Stimulated activated CD4-positive, alpha-beta T cell treated with anti-CD3 and anti-CD28 coated beads, Interleukin-2, amount 100 ng/mL, for 48 hours (primary cell): ENCODE measurements at places on chromosomes 1 and 21.
A peak's percentile ranks its signal among the peaks of the same experiment; 100 is the strongest.

DNA sequence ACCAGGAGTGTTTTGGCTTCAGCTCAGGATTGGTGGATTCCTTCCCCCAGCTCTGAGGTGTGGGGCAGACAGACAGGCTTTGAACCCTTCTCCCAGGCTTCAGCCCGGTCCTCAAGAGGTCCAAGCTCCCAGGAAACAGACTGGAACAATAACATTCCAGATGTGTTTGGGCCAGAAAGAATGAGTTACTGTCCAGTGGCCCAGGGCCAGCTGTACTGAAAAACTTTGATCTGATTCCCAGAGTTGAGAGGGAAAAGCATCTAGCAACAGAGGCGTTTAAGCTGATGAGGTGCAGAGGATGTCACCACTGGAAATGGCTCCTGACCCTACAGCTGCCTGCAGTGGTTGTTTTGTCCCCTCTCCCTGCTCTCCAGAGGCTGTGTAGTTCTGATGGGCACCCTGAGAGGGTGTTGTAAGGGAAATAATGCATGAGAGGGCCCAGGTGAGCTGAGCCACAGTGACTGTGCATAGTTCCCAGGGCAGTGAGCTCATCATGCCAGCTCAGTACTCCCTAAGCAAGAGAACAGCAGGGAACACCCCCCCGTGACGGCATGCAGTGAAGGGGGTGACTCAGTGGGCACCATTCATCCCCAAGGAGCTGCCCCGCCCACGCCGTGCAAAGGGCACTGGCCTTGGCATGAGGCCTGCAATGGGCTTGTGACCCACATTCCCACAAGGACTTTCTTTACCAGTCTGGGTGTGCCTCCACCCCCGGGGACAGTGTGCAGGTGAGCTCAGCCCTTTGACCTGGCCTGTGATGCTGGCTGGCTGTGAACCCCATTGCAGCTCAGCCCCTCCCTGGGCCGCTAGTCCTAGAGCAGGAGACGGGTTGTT lies 13.8 kb upstream of the SFN start:
- DNase-seq = no peak

GRCh38 chr21:25191141-25191540 lies 416.1 kb downstream of the MRPL39 start:
- no peak for DNase-seq

DNA sequence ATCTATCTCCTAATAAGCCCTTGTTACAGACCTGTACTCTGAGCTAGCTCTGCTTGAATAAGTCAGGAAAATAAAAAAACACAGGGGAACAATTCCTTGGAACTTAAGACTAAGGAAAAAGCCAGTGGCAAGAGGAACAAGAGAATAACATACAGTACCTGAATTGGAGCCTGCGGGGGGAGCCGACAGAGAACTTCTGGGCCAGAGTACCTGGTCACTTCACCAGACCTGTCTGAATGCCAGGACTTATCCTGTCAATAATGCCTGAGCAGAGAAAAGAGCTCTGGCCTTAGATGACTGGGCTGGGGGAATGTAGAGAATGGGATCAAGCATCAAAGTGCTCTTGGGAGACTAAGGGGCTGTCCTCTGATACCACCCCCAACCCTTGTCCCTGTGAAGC lies 15.1 kb downstream of the PEA15 start:
- DNase-seq = no peak

GRCh38 chr1:2532485-2533160 lies 2.6 kb upstream of the HES5 start:
- no peak for DNase-seq

- DNase-seq = no peak
Measured at GRCh38 chr1:103492003-103492625, 33.4 kb upstream of the RNPC3 start.

GRCh38 chr1:229691362-229691761 lies 65.3 kb downstream of the URB2 start:
- no peak for DNase-seq

GRCh38 chr1:245888809-245889208 lies 618.3 kb downstream of the SMYD3 start:
- DNase-seq = no peak

- DNase-seq = peak; percentile 58
Measured at GRCh38 chr1:205287767-205288559, 33.6 kb downstream of the NUAK2 start.

GRCh38 chr1:51990478-51990965 lies at the start of gene RAB3B:
Gene RAB3B (minus strand): TSS chr1:51990700. CDS start chr1:51977117, 13,583 bp downstream.
- peak; percentile 86 for DNase-seq

GRCh38 chr1:213790565-213790964 lies 197.2 kb upstream of the PROX1 start:
- no peak for DNase-seq

DNA sequence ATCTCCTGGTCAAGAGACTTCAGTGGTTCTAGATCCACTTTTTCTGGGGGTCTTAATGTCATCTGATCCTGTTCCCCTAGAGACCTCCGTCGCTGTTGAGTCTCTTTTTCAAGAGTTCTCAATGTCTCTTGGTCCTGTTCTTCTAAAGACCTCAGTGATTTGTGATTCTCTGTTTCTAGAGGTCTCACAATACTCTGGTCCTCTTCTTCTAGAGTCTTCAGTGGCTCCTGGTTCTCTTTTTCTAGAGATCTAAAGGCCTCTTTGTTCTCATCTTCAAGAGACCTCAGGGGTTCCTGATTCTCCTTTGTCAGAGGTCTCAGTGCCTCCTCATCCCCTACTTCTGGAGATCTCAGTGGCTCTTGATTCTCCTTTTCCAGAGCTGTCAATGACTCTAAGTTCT lies 5.4 kb downstream of the NES start:
- no peak for DNase-seq

- no peak for DNase-seq
Measured at GRCh38 chr1:57424231-57425027, 569 bp upstream of the DAB1 start.

- DNase-seq = no peak
Measured at GRCh38 chr1:112841825-112842224, 114.2 kb downstream of the SLC16A1 start.

DNA sequence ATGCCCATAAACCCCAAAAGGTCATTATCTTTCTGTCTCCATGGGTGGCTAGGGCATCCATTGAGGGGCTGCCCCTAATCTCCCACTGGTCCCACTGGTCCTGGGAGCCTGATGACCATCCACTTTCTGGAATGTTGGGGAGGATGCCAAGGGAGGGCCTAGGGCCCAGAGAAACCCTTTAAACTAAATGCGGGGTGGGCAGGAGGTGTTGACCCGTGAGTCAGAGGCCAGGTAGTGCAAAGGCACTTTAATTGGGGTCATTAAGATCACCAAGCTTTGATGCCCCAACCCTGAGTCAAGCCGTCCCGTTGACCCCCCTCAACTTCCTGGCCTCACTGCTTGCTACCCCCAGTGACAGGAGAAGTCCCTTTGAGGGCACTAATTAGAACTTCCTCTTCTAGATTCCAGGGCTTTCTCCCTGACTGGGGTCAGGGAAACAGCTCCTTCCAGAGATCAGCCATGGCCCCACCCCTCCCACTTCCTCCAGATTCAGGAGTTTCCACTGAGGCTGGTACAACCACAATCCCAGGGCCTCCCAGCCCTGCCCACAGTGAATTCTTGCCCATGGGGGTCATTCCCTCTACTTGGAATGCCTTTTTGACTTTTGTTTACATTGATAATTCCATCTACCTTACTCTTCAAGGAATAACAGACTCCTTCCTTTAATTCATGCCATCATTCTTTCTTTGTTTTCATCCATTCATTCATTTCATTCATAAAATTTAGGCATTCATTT lies 15.5 kb upstream of the SERINC2 start:
- no peak for DNase-seq
